Activated CD4-positive, alpha-beta T cell treated with anti-CD3 and anti-CD28 coated beads, Interleukin-2, amount 10 ng/mL, durations not matched to agents 7 days and 5 days (primary cell): ENCODE measurements at places on chromosomes 5 and 9.
A peak's percentile ranks its signal among the peaks of the same experiment; 100 is the strongest.

- H3K36me3 ChIP-seq: no peaks in the 10 kb centered on the region
- H3K27me3 ChIP-seq: peaks cover 6% of the 10 kb centered on the region
- H3K4me1 ChIP-seq: no peaks in the 10 kb centered on the region
- no peak overlapping the region for H3K27ac ChIP-seq
Observed at GRCh38 chr5:139740138-139740991, 55.2 kb upstream of the PSD2 start.

GRCh38 chr5:123444016-123444415 is 20.8 kb upstream of the CEP120 start:
- no peak for DNase-seq
- H3K36me3 ChIP-seq: peaks cover 3% of the 10 kb centered on the region
- H3K27ac ChIP-seq: no peak overlapping the region
- H3K27me3 ChIP-seq: no peaks in the 10 kb centered on the region
- peaks cover 35% of the 10 kb centered on the region for H3K4me1 ChIP-seq

GRCh38 chr5:119341452-119342349 is 14.1 kb upstream of the TNFAIP8 start:
- no peaks in the 10 kb centered on the region for H3K27me3 ChIP-seq
- peak overlapping the region; percentile 84 for H3K4me3 ChIP-seq
- H3K27ac ChIP-seq: peak overlapping the region; percentile 91
- DNase-seq: no peak

DNA sequence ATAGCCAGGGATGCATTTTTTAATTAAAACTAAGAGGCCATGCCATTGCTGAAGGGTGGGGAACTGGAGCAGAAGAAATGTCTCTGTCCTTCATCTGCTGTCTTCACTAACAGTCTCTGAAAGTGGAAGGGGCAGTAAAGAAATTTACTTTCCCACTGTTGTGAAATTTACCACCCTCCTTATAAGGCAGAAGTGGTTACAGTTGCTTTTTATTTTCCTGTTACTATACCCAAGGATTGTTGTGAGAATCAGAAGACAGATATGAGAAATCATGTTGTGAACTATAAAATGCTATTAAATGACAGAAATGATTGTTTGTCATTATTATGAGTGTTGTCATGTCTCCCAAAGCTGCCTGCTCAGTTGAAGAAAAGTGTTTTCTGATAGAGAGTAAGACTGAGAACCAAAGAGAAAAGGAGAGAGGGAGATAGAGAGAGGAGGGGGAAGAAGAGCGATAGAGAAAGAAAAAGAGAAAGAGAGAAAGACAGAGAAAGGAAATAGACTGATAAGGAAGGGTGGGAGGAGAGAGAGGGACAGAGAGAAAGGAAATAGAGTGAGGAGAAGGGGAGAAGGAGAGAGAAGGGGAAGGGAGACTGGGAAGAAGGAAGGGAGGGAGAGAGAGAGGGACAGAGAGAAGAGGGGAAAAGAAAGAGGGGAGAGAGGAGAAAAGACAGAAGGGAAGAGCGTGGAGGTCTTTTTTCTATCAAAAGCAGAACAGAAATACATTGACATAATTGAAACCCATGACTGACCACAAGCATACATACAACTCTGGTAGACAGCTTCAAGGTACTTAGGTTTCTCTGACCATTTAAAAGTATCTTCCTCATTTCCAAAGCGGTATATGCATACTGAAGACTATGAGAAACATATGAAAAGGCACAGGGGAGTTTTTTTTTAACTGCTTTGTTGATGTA is 22.5 kb downstream of the SEC61B start:
- H3K36me3 ChIP-seq: peaks cover 3% of the 10 kb centered on the region
- no peak overlapping the region for H3K27ac ChIP-seq
- DNase-seq: no peak

- no peaks in the 10 kb centered on the region for H3K4me1 ChIP-seq
- DNase-seq: no peak
- no peak overlapping the region for H3K27ac ChIP-seq
- no peak overlapping the region for H3K4me3 ChIP-seq
- H3K36me3 ChIP-seq: no peaks in the 10 kb centered on the region
Observed at GRCh38 chr9:2253636-2254580, 238.8 kb downstream of the SMARCA2 start.

DNA sequence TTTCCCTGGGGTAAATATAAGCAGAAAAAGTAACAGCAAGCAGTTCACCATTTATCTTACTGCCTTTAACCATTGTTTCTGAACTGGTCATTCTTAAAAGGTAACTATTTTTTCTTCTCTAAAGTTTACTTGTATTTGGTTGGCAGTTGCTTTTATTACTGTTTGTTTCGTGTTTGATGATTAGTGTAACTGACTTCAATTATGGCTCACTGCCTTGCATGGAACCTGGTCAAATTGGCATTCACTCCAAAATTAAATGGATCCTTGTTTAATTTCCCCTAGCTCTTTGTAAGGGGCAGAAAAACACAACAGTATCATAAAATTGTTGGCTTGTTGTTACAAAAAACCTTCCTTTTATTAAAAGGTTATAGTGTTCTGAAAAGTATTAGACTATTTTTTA is 1723.9 kb upstream of the CDH6 start:
- no peak overlapping the region for H3K27ac ChIP-seq
- no peaks in the 10 kb centered on the region for H3K36me3 ChIP-seq
- H3K4me3 ChIP-seq: no peak overlapping the region
- no peak for DNase-seq
- no peaks in the 10 kb centered on the region for H3K4me1 ChIP-seq

- peaks cover 5% of the 10 kb centered on the region for H3K4me1 ChIP-seq
- no peak for DNase-seq
- H3K4me3 ChIP-seq: no peak overlapping the region
- H3K36me3 ChIP-seq: no peaks in the 10 kb centered on the region
Observed at GRCh38 chr5:159861086-159861485, 55.2 kb upstream of the ADRA1B start.

- no peak overlapping the region for H3K4me3 ChIP-seq
- H3K27me3 ChIP-seq: no peaks in the 10 kb centered on the region
- no peak for DNase-seq
- no peaks in the 10 kb centered on the region for H3K4me1 ChIP-seq
- no peak overlapping the region for H3K27ac ChIP-seq
Observed at GRCh38 chr9:26266146-26266793, 588.0 kb upstream of the TUSC1 start.

- H3K27ac ChIP-seq: peak overlapping the region; percentile 98
- H3K27me3 ChIP-seq: no peaks in the 10 kb centered on the region
Observed at GRCh38 chr9:129891569-129891968, 56.3 kb downstream of the USP20 start.

GRCh38 chr9:27350382-27350976 is 53.5 kb upstream of the EQTN start:
- no peak overlapping the region for H3K4me3 ChIP-seq
- no peak for DNase-seq
- peaks cover 2% of the 10 kb centered on the region for H3K36me3 ChIP-seq

DNA sequence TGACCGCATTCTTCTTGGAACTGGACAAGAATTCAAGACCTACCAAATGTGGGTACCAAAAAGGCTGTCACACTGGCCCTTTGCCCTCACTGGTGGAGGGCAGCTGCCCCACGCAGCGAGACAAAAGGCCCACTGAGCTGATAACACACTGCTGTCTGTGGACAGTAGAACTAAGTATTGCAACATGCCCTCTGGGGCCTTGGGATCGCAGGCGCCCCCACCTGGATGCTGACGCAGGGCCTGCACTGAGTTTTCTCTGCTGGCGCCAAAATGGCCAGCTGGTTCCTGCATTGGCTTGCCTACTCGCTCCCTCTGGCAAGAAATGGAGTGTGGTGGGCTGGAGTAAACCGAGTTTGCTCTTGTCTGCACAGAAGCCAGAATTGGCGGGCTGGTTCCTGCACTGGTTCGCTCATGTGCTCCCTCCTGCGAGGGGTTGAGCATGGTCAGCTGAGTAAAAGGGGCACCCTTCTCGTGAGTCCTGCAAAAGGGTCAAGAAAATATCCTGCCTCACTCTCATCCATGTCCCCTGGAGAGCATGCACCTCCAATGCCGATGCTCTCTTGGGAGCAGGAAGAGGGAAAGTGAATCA is 55.7 kb downstream of the NXNL2 start:
- H3K27me3 ChIP-seq: peaks cover 19% of the 10 kb centered on the region
- H3K36me3 ChIP-seq: no peaks in the 10 kb centered on the region
- H3K4me1 ChIP-seq: peaks cover 11% of the 10 kb centered on the region
- no peak overlapping the region for H3K27ac ChIP-seq
- DNase-seq: no peak
- no peak overlapping the region for H3K4me3 ChIP-seq

GRCh38 chr9:121210536-121210935 is 8.9 kb upstream of the RAB14 start:
- H3K4me3 ChIP-seq: no peak overlapping the region
- H3K27ac ChIP-seq: no peak overlapping the region
- no peaks in the 10 kb centered on the region for H3K27me3 ChIP-seq
- no peak for DNase-seq

DNA sequence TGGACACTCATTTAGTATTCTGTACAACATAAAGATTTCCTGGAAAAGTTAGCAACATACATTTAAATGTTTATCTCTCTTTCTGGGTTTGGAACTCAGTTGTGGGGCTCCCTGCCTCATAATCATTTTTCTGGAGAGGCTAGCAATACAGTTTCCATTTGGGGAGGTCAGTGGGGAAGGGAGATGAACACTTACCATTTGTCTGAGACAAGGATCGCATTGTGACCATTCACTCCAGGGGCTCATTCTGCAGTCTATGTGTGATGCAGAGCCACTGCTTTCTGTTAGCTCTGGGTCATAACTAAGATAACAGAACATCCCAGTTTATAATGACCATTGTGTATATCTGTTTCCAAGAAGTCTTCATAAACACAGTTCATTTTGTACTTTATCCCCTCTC is 22.4 kb downstream of the C9 start:
- no peak overlapping the region for H3K4me3 ChIP-seq
- no peaks in the 10 kb centered on the region for H3K4me1 ChIP-seq
- H3K27ac ChIP-seq: no peak overlapping the region
- peaks cover 5% of the 10 kb centered on the region for H3K27me3 ChIP-seq

DNA sequence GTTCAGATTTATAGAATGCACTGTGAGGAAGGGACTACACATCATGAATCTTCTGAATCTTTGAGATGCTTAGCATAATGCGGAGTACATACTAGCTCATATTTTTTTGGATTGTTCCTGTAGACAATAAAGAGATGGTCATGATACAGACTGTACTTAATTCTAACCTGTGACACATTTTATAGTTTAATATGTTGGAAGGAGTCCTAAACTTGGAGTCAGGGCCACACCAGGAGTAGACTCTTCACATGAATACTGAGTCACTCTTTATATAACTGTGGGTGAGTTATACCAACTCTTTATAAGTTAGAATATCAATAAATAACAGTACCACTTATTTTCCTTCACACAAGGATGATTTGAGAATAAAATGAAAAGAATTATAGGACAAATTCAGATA is 16.9 kb downstream of the C9orf85 start:
- H3K36me3 ChIP-seq: peaks cover 14% of the 10 kb centered on the region
- H3K4me3 ChIP-seq: no peak overlapping the region
- no peak overlapping the region for H3K27ac ChIP-seq
- DNase-seq: no peak

DNA sequence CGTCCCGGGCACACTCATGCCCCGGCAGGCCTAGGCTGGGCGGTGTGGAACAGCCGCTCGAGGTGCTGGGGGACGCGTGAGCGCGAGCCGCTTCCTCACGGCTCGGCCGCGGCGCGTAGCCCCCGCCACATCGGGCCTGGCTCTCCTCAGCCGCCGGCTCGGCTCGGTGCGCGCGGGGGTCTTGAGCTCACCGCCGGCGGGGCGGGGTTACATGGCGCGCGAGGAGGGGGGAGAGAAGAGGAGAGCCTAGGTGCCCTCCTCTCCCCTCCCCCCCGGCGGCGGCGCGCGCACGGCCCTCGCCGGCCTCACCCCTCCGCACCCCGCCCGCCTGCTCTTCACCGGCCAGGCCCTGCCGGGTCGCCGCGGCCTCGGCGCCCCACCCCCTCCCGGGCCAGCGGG is 7.7 kb downstream of the RANBP6 start:
- H3K27ac ChIP-seq: peak overlapping the region; percentile 94
- DNase-seq: peak; percentile 76
- peaks cover 31% of the 10 kb centered on the region for H3K36me3 ChIP-seq
- H3K4me3 ChIP-seq: peak overlapping the region; percentile 89
- H3K27me3 ChIP-seq: no peaks in the 10 kb centered on the region

DNA sequence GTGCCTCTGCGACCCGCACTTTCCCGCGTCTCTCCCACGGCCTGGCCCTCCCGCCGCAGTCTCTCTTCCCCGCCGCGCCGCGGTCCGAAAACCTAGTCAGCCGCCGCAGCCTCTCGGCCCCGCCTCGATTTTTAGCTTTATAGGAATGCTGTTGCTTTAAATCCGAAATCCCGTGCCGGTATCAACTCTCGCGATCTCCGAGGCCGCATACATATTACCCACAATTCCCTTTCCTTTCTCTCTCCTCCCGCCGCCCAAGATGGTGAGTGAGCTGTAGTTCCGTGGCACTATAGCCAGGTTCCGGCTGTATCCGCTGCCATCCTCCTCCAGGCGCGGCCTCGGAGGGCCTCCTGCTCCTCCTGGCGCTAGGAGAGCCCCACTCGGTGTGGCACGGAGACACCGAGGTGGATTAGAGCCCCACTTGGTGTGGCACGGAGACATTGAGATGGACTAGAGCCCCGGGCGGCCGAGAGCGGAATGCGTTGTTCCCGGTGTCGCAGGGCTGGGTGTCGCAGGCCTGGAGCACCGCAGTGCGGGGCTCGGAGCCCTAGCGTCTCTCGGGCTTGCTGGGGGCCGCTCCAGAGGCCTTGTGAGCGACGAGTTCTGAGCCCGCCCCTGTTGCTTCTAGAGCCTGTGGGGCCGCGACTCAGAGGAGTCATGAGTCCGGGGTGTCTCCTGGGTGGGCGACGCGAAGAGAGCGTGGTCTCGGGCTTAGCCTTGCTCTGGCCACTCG is at the start of the genes MED22 and RPL7A:
Gene MED22 (minus strand): TSS at position 147 of the 733 bp plus-strand sequence. CDS start 1,469 bp downstream, outside the sequence.
Gene RPL7A (plus strand): TSS at position 234 of the 733 bp plus-strand sequence. CDS start 26 bp downstream, at position 260.
- H3K36me3 ChIP-seq: peaks cover 53% of the 10 kb centered on the region
- H3K4me1 ChIP-seq: peaks cover 43% of the 10 kb centered on the region
- H3K4me3 ChIP-seq: peak within 1 kb of the TSS; percentile 100
- peak; percentile 95 for DNase-seq
- no peaks in the 10 kb centered on the region for H3K27me3 ChIP-seq

GRCh38 chr5:14440223-14440581 is 141.4 kb upstream of the OTULINL start:
- peaks cover 27% of the 10 kb centered on the region for H3K4me1 ChIP-seq
- H3K36me3 ChIP-seq: no peaks in the 10 kb centered on the region
- no peak overlapping the region for H3K4me3 ChIP-seq
- DNase-seq: no peak
- H3K27ac ChIP-seq: no peak overlapping the region

- no peaks in the 10 kb centered on the region for H3K36me3 ChIP-seq
- no peaks in the 10 kb centered on the region for H3K4me1 ChIP-seq
- H3K27me3 ChIP-seq: no peaks in the 10 kb centered on the region
- no peak overlapping the region for H3K4me3 ChIP-seq
- DNase-seq: no peak
Observed at GRCh38 chr9:135757356-135757755, 55.4 kb downstream of the KCNT1 start.

GRCh38 chr5:31559942-31560341 is 27.8 kb downstream of the C5orf22 start:
- no peaks in the 10 kb centered on the region for H3K27me3 ChIP-seq
- no peak for DNase-seq
- no peak overlapping the region for H3K4me3 ChIP-seq
- H3K27ac ChIP-seq: no peak overlapping the region
- H3K4me1 ChIP-seq: no peaks in the 10 kb centered on the region
- H3K36me3 ChIP-seq: peaks cover 14% of the 10 kb centered on the region
